ENCODE measurements at places on chromosomes 4 and X.

GRCh38 chrX:127259742-127260141 lies 440.2 kb downstream of the PRR32 start:
- no peak for DNase-seq

GRCh38 chr4:173370130-173370476 lies 651 bp upstream of the SAP30 start:
- no peak for DNase-seq

DNA sequence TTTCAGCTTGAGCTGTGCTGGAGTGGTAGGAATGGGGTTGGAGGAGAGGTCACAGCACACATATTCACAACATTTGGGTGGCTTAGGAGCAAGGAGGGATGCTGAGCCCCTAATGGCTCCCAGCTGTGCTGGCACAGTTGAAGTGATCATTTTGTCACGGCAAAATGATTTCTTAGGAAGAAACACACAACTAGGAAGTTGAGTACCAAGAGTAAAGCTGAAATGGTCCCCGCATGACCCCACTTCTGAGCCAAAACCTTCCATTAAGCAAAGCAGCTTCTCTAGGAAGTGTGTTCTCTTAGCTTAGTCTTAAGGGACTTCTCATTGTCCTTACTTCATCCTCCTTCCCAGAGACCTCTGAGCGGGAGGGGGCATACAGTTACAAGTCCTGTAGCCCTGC lies 12.6 kb downstream of the CAPN6 start:
- no peak for DNase-seq

- DNase-seq = no peak
These were observed 15.7 kb upstream of the RUFY3 start for GRCh38 chr4:70706044-70706461.

GRCh38 chrX:45799576-45799975 lies 598.9 kb upstream of the DIPK2B start:
- DNase-seq = no peak

GRCh38 chr4:16207409-16207808 lies 18.9 kb downstream of the TAPT1 start:
- no peak for DNase-seq

- no peak for DNase-seq
These were observed 39.6 kb downstream of the HTRA3 start for GRCh38 chr4:8308856-8309771.

DNA sequence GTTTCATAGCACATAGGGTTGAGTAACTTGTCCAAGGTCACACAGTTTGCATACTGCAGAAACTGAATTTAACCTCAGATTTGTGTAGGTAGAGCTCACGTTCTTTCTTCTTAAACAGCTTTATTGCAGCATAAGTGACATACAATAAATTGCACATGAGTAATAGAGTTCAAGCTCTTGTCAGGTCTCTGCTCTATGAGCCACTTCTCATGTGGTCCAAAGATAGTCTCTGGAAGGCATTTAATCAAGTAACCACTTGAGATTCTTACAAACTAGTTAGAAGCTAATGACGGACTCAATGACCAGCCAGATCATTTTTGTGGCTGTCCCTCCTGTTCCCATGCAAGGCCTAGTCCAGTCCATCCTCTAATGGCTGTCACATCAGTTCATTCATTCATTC lies 68.9 kb downstream of the MAOB start:
- DNase-seq = no peak

DNA sequence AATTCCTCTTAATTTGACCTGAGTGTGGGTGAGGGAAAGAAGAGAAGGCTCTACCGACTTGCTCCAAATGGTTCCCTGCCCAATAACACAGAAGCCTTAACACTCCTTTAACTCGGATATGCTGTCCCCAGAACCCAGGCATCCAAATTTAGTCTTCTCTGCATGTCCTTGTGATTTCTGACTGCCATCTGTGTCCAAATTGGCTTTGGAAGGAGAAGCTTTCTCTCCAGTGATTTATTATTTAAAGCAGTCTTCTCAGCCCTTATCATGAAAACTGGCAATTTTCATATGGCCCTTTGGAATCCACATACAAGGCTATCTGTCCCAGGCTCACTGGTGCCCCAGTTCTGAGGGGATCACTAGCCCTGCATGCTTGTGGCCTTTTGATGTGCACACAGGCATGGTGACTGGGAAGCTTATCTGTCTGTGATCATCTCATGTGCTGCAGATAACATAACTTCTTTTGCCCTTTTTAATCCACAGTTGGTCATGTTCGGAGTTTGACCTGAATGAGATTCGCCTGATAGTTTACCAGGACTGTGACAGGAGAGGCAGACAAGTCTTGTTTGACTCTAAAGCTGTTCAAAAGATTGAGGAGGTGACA lies 56.7 kb downstream of the FNIP2 start:
- DNase-seq = no peak

- DNase-seq = no peak
These were observed 434.6 kb downstream of the PCDH11X start for GRCh38 chrX:92213786-92214185.

DNA sequence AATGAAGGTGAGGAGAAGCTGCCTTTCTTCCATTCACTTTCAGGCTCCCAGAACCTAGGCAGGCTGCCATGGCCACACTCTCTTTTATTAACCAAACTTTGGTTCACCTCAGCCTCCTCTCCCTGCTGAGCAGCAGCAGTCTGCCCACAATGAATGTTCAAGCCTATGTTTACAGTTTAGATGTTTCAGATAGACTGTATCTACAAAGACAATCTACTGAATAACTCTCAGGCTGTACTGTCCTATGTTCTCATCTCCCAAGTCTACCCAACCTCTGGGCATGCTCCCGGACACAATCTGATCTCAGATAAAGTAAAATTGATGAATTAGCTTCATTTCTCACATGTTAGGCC lies 59.2 kb upstream of the TMEM164 start:
- DNase-seq = no peak

GRCh38 chr4:13102092-13102742 lies 381.9 kb downstream of the RAB28 start:
- DNase-seq = no peak

- no peak for DNase-seq
These were observed 329 bp downstream of the TBC1D14 start for GRCh38 chr4:6909970-6910339.

DNA sequence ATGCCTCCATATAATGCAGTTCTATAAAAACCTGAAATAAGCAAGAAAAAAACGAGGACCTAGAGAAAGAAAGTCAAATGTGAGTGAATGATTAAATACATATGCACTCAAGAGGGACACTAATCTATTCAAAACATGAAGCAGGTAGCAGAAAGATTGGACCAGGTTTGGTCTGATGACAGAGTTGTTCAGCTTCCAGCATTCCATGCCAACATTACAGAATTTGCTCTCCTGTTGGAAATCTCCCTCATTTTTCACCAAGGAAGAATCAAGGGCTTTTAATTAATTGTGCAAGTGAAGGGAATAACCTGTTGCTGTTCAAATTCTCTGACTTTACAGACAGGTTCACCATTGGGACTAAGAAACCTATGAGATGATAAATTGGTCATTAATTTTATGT lies 379.0 kb upstream of the RASGEF1B start:
- no peak for DNase-seq

- peak; percentile 23 for DNase-seq
These were observed at the start of gene MGARP for GRCh38 chr4:139279760-139280620. TSS of gene MGARP (minus strand) at chr4:139280225. CDS start at chr4:139280158, 67 bp downstream.

DNA sequence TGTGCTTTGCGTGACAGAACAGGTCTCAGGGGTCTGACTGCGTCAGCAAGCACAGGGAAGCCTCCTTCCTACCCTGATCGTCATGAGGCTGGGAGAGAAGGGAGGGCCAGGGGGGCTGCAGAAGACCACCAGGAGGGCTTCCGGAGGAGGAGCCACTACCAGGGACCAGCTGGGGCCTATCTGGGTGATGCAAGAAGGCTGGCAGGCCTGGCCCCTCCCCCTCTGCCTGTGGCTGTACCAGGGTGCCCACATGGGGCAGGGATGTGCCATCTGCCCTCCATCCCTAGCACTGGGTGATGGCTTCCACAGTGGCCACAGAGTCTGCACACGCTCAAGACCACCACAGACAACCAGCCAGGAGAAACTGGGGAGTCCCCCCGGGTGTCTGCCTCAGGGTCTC lies 116.4 kb upstream of the NKX1-1 start:
- no peak for DNase-seq

- no peak for DNase-seq
These were observed 239.5 kb downstream of the PRDM5 start for GRCh38 chr4:120682981-120683380.

GRCh38 chr4:147822128-147822527 lies 90.2 kb downstream of the ARHGAP10 start:
- DNase-seq = no peak

GRCh38 chr4:47838445-47838844 lies 578 bp upstream of the CORIN start:
- no peak for DNase-seq

DNA sequence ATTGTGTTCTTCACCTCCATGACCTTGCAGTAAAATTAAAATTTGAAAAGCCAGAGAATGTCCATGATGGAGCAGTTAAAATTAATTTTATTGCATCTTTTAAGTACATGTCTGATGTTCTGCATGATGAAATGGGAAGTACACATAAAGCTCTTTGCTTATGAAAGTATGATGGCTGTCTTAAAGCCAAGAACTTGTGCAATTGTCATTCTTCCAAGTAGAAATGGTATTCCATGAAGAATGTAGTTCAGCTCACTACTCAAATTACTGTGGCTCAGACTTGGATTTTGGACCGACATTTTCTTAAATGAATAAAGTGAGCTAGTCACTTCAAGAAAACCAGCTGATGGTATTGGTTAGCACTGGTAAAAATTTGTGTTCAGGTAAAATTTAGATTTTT lies 161.7 kb upstream of the CXCL13 start:
- DNase-seq = no peak

- no peak for DNase-seq
These were observed 214.0 kb upstream of the UGT8 start for GRCh38 chr4:114384629-114385028.

DNA sequence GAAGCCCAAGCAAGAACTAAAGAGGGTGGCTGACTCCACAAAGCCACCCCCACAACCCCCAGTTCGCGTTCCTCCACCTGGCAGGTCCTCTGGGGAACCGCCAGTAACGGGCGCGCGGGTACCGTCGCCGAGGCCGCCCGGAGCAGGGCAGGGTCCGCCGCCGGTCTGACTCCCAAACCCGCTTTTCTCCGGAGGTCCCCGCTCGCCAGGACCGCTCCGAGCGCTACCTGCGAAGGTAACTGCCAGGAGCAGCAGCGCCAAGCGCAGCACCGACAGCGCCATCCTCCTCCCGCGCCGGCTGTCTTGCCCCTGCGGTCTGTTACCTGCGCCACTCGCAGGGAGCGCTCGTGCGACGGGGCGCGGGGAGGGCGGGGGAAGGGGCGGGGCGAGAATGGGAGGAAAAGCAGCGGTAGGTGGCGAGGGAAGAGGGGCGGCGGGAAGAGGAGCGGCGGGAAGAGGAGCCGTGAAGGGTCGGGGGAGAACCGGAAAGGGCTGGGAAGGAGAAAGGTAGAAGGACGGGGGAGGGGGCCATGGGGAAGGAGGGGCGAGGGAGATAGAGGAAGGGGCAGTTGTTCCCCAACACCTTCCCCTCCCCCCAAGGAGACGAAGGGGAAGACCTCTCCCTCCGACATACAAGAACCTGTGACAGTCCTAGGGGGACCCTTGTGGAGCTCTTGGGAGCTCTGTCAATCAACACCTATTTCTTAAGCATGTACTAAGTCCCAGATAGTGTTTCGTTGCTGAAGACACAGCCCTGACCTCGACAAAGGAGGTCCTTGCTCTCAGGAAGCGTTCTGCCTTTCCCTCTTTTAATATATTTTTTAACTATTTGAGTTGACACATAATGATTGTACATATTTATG lies at the start of gene SPINK2:
Gene SPINK2 (minus strand): TSS at position 321 of the 863 bp plus-strand sequence. CDS start 39 bp downstream, at position 282.
- DNase-seq = peak; percentile 50

GRCh38 chr4:40462326-40462725 lies 127.2 kb downstream of the CHRNA9 start:
- DNase-seq = no peak

GRCh38 chr4:5957076-5957475 lies 61.2 kb downstream of the C4orf50 start:
- no peak for DNase-seq

GRCh38 chr4:168240821-168241220 lies 77.7 kb downstream of the DDX60 start:
- no peak for DNase-seq

Data from stimulated activated CD4-positive, alpha-beta T cell treated with anti-CD3 and anti-CD28 coated beads, Interleukin-2, amount 100 ng/mL, for 48 hours (primary cell).